ENCODE measurements at places on chromosomes 4 and X.

DNA sequence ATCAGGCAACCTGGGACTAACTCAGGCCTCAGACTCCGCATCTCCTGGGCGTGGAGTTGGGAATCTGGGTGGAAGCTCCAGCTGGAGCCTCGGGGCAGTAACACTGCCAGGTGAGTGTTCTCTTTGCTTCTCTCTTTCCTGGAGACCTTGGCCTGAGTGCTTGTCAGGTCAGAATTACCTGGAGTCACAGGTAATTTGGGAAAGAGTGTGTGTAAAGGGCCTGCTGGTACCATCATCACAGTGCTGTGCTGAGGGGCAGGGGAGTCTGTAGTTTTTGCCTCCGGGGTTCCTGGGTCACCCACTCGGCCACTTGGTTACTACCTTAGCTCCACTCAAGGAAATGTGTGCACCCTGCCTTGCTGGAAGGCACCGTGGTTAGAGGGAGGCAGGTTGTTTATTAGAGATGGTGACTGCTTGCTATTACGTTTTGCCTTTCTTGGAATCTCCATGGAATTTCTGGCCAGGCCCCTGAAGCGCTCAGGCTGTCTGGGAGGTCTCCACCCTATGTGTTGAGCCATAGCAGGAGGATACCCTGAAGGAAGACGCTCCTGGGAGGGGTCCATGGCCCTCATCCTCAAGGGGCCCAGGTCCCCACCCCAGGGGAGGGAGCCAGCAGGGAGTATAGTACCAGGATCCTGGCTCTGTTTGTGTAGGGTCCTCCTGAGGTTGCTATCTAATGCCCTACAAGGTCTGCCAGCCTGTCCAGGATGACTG is 2.9 kb downstream of the GPR78 start:
- DNase-seq, result no peak

DNA sequence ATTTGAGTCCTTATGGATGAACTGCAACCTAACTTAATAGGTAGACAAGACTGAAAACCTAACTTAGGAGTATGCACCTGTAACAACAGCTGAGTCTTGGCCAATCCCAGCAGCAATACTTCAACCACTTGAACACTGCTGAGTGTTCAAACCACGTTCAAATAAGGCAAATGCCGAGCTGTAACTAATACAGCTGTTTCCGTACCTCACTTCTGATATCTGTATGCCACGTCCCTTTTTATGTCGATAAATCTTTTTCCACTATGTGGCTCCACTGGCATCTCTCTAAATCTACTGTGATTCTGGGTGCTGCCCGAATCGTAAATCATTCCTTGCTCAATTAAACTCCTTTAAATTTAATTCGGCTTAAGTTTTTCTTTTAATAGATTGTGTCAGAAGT is 459.7 kb downstream of the INPP4B start:
- no peak for DNase-seq

- DNase-seq, result no peak
These were observed 152.4 kb upstream of the BMPR1B start for GRCh38 chr4:94605241-94605805.

GRCh38 chr4:8732681-8733243 is 138.9 kb downstream of the HMX1 start:
- no peak for DNase-seq

DNA sequence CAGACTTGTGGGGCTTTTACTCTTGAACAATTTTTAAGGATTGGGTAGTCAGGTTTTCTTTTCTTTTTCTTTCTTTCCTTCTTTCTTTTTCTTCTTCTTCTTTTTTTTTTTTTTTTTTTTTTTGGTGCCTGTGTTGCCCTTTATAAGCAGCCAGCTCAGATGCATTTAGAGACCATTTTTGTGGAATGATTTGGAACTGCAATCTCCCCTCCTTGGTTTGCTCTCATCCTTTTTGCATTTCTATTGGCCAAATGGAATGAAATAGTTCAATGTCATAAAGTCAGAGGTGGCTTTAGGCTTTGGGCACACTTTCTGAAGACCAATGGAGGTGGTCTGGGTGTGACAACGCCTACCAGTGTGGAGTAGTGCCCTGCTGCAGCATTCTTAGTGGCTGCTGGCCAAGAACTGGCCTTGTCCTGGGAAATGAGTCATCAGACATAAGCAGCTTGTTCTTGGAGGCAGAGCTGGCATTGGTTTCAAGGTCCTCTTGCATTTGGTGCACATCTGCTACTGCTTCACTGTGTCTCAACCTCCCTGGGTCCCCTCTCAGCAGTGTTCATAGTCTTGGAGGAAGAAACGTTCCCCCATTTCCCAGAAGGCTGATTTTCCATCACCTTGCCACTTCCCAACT is 84.5 kb downstream of the CT47B1 start:
- no peak for DNase-seq

Data from cortex of kidney (tissue), 1 donor.